Activated T-cell treated with anti-CD3 and anti-CD28 coated beads, Interleukin-2, amount 50 U/mL, for 24 hours (primary cell): ENCODE measurements at places on chromosomes 4 and X.
A peak's percentile ranks its signal among the peaks of the same experiment; 100 is the strongest.

DNA sequence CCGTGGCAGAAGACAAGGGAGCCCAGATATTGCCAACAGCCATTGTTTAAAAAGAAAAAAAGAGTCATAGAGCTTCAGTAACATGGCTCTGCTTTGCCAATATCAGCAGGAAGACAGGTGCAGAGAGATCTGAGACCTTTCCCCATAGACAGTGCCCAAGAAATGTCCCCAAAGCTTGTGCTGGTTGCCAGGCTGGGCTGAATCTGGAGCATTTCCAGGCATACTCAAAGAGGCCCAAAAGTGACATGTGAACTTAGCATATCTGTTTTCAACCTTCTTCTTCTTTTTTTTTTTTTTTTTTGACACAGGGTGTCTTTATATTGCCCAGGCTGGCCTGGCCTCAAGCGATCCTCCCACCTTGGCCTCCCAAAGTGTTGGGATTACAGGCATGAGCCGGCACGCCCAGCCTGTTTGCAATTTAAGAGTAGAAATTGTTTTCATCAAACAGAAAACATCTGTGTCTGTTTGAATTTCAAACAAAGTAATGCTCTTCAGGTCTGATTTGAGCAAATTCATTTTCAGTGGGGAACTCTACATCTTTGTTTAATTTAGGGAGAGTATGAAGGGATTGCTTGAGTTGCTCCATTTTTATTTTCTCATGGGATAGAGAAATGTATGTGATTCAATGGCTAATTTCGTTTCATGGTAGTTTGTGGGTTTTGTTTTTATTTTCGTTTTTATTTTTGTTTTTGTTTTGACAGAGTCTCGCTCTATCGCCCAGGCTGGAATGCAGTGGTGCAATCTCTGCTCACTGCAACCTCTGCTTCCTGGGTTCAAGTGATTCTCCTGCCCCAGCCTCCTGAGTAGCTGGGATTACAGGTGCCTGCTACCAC, 56.6 kb upstream of the RBM47 start:
- no peak for DNase-seq

GRCh38 chr4:10461091-10461849, 4.0 kb upstream of the ZNF518B start:
- DNase-seq, result peak; percentile 88

DNA sequence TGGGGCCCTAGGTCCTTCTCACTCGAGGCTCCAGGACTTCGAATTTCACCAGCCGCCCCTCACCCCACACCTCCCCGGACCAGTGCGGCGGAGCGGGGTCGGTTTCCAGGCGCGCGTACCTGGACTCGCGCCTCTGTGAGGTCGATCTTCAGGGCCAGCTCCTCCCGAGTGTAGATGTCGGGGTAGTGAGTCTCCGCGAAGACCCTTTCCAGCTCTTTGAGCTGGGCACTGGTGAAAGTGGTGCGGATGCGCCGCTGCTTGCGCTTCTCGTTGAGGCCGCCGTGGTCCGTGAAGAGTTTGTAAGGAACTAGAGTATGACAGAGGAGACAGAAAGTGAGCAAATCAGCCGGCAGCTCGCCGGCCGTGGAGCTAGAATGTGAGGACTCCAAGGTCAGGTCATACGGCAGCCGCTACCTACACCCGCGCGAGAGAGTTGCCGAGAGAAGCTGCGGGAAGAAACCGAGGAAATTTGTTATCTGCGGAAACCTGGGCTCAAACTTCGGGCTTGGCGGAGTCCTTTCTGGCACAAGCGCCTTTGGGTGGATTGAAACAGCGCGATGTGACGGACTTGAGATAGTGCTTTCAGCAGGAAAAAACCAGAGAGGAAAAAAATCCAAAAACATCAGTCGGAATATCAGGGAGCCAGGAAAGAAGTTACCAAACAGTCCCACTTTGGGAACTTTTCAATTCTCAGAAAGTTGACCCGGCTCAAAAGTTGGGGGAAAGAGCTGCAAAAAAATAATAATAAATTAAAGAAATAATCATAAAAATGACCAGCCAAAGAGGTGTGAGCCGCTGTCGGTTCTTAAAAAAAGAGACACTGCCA, 1.1 kb downstream of the PHOX2B start:
- DNase-seq, result no peak

GRCh38 chrX:74272230-74272629, 31.8 kb upstream of the ZCCHC13 start:
- no peak for DNase-seq

GRCh38 chr4:169167957-169168858, 102.5 kb downstream of the SH3RF1 start:
- DNase-seq, result no peak

DNA sequence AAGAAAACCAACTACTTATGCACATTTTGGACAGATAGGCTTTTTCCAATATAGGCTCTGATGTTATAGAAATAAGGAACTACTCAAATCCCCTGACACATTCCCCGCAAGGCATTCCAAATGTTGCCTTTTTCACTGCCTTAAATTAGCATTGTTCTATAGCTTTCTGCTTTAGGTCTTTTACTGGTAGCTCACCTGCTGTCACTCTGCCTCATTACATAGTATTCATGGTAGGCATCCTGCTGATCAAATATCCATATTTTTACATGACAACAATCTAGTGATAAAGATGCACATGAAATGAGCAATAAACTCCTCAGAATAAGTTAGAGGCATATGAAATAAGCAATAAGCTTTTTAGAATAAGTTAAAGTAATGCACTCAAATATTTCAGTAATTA, 542.7 kb downstream of the FAM133A start:
- DNase-seq, result no peak

DNA sequence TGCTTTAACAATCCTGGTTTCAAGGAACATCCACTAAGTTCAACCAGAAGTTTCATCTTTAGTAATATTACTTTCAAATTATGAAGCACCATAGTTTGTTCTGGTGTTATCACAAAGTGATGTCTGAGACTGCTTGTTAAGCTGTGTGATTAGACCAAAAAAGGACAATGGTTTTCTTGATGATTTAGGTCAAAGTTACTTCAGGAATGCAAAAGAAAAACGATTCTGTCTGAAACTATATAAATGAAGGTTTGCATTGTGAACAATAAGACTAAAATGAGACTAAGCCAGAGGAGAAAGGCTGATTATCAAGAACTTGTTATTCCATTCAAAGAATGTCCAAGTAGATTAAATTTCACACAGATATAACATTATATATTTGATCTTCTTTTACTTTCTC, 122.4 kb upstream of the ETNPPL start:
- DNase-seq, result no peak

DNA sequence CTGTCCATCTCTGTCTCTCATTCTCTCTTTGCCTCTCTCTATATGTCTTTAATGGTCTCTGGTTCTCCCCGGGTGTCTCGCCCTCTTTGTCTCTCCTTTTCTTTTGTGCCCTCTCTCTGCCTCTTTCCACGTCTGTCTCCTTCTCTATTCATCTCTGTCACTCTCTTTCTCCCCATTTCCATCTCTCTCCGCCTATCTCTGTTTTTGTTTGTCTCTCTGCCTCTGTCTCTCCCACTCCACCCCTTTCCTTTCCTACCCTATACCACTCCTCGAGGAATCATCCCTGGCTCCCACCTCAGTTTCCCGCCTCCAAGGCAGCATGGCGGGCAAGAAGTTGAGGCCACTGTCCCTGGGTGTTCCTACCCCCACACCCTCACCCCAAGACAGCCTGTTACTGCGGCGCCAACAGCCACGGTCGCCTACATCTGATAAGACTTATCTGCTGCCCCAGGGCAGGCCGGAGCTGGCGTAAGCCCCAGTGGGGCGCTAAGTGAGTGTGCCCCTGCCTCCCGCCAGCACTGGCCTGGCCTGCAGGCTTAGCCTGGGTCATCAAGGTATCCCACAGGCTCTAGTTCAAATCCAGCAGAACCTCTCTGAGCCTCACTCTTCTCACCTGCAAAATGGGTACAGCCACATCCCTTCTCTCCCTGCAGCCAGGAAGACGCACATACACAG, 713 bp upstream of the GATA1 start:
- DNase-seq, result no peak

- no peak for DNase-seq
These were observed 56.4 kb downstream of the PGRMC1 start for GRCh38 chrX:119292445-119292844.

DNA sequence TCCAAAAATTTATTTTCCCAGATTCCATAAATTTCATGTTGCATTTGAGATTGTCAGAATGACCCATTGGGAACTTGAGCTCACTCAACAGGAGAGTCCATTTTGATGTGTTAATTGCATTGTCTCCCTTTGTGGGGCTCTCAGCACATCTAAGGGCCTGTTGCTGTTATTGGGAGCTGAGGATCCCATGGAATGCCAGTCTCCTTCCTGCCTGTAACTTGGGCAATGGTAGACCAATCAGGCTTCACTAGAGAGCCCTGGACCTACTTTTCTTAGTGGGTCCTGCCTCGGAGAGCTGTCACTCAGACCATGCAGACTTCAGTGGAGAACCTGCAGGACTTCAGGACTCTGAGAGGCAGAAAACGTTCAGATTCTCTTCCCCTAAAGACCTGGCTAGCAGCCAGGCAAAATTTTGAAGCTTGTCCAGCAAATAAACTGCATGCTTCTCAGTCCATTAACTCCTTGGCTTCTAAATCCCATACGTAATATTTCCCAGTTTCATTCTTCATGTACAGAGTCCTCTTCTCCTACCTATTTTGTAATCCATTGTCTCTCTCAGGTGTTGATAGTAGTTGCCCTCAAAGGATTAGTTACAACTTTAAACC, 25.1 kb downstream of the OCRL start:
- no peak for DNase-seq

DNA sequence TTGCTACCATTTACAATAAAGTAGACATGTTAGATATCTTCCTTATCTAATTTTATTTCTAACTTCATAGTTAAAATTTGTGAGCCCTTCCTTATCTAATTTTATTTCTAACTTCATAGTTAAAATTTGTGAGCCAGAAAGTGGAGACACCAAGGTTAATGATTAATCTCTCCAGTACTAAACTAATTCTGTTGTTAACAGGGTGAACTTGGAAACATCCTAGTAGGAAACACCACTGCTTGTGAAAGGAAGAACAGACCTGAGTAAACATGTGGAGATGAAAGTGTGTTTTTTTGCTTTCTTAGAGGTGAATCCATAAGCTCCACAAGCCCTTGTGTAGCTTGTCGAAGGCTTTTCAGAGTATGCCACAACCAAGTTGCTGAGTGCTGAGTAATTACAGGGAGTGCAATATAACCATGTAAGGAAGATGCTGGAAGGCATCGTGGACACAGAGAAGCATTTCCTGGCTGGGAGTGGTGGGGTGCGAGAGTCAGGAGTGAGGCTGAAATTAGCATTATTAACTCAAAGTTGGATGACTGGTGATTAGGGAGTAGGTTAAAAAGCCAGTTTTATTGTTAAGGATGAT, 118.6 kb upstream of the NEIL3 start:
- no peak for DNase-seq

DNA sequence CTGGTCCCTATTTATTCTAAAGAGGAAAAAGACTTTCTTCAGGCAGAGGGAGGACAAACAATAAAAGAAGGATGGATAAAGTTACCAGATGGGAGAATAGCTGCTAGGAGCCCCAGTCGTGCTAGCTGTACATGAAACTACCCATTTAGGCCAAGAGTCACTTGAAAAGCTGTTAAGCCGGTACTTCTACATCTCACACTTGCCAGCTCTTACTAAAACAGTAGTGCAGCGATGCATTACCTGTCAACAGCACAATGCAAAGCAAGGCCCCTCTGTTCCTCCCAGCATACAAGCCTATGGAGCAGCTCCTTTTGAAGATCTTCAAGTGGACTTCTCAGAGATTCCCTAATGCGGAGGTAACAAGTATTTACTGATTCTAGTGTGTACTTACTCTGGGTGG, 1138.8 kb downstream of the ARAP2 start:
- no peak for DNase-seq

DNA sequence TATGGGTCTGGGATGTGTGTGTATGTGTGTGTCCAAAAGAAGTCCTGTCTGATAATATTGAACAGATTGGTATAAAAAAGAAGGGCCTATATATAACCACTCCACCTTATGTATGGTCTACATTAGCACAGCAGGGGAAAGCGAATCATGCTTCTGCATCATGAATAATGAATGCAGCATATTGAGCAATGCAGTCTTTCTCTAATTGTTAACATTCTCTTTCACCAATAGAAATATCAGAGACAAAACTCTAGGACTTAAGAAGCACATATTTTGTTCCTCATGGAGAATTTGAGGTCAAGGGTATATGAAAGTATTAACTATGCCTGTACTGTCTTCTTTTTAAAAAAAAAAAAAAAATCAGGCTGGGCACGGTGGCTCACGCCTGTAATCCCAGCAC, 264.3 kb upstream of the NOCT start:
- no peak for DNase-seq

- no peak for DNase-seq
These were observed 13.1 kb upstream of the SULT1B1 start for GRCh38 chr4:69773484-69773883.

DNA sequence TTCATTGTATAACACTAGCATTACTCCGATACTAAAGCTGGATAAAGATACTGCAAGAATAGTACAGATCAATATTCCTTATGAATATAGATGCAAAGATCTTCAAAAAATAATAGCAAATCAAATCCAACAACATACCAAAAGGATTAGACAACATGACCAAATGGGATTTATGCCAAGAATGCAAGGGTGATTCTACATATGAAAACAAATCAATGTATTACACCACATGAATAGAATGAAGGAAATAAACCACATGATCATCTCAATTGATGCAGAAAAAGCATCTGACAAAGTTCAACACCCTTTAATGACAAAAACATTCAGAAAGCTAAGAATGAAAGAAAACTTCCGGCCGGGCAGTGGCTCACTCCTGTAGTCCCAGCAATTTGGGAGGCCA, 42.8 kb downstream of the CUL4B start:
- no peak for DNase-seq

DNA sequence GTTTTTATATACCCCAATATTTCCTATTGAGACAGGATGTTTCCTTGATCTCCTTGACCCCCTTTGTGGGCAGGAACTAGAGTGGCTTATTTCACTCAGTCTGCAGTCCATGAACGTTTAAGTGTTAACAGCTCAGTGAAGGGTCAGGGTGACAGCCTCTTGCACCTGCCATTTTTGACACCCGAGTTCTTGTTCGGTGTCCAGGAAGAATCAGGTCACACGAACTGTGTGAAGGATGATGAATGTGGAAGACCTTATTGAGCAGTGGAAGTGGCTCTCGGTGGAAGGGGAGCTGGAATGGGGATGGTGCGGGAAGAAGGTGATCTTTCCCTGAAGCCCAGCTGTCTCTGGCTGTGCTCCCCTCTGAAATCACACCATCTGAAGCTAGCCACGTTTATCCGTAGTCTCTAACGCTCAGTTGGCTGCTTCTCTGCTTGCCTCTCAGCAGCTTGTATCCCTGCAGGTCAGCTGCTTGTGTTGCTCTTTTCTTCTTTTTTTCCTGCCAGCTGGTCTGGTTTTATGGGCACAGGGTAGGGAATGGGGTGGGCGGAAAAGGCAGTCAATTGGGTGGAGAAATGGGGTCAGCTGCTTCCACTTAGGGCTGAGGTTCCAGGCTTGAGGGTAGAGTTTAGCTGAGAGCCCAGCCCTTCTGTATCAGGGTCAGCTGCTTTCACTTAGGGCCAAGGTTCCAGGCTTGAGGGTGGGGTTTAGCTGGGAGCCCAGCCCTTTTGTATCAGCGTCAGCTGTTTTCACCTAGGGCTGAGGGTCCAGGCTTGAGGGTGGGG, 29.0 kb upstream of the CCNG2 start:
- no peak for DNase-seq

GRCh38 chr4:2793586-2794485, 951 bp downstream of the SH3BP2 start:
- DNase-seq, result peak; percentile 75
